ENCODE measurements at places on chromosomes 7 and 10. TPM values are rescaled to one million over a fixed set of nuclear protein-coding genes. Genes with fewer than 3 reads are reported as not detected.

- no peaks in the 10 kb centered on the region for H3K4me1 ChIP-seq
- H3K4me3 ChIP-seq = no peak overlapping the region
- no peak overlapping the region for H3K27ac ChIP-seq
- no peak for DNase-seq
Measured at GRCh38 chr10:47207894-47208469, 92.0 kb upstream of the GDF10 start.

- no peaks in the 10 kb centered on the region for H3K36me3 ChIP-seq
- no peak overlapping the region for H3K4me3 ChIP-seq
- peak overlapping the region; percentile 88 for H3K27ac ChIP-seq
Measured at GRCh38 chr7:130380861-130381455, 664 bp downstream of the CPA1 start.

The SPACDR gene
- total RNA-seq = 1.2 TPM

The CUBN gene
- total RNA-seq = 2.0 TPM

The GOT1 gene
- total RNA-seq = 26.7 TPM

DNA sequence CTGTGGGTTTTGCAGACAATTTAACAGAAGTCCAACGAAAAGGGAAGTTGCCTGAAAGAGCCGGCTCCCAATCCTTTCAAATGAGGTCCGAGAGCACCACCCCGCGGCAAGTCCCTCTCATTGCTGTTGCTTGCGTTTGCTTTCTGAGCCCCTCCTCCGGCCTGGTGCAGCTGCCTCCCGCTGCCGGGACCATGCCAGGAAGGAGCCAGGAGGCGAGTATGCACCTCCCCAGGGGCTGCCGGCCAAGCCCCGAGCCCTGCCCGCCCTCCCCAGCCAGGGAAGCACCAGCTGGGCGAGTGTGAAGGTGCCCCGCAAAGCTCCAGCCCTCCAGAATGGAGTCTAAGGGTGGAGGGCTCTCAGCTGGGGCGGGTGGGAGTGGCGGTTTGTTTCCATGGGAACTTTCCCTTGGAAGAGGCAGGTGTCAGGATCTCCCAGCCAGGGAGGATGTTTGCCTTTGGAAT is 25.8 kb upstream of the PPP2R2D start:
- H3K27ac ChIP-seq = no peak overlapping the region
- H3K27me3 ChIP-seq = peaks cover 16% of the 10 kb centered on the region
- peak; percentile 88 for DNase-seq

DNA sequence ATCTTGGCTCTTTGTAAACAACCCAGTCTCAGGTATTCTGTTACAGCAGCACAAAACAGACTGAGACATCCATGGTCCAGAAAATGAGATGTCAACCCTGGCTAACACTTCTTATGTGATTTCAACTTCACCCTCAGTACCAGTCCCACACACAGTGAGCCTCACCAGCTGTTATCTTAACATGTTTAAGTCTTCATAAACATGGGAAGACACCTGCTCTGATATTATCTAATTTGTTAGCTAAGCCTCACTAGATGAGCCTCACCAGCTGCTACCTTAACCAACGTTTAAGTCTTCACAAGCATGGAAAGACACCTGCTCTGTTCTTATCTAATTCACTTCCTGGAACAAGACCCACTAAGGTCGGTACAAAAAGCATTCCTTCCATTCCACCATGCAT is 130.8 kb downstream of the CALN1 start:
- no peaks in the 10 kb centered on the region for H3K27me3 ChIP-seq
- no peaks in the 10 kb centered on the region for H3K36me3 ChIP-seq
- no peak overlapping the region for H3K4me3 ChIP-seq

The STEAP1 gene
- 5.5 TPM for total RNA-seq
